Activated naive CD4-positive, alpha-beta T cell treated with anti-CD3 and anti-CD28 coated beads for 36 hours (primary cell): ENCODE measurements at places on chromosomes 11 and 22. TPM values are rescaled to one million over a fixed set of nuclear protein-coding genes. Genes with fewer than 3 reads are reported as not detected.
A peak's percentile ranks its signal among the peaks of the same experiment; 100 is the strongest.

GRCh38 chr11:10004526-10005113, 289.4 kb downstream of the SBF2 start:
- DNase-seq, result no peak

DNA sequence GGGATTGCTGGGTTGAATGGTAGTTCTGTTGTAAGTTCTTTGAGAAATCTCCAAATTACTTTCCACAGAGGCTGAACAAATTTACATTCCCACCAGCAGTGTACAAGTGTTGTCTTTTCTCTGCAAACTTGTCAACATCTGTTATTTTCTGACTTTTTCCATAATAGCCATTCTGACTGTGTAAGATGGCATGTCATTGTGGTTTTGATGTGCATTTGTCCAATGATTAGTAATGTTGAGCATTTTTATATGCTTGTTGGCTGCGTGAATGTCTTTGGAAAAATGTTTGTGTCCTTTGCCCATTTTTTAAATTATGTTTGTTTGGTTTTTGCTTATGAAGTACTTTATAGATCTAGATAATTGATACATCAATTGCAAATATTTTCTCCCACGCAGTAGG, 1025.0 kb downstream of the JRKL start:
- DNase-seq, result no peak

- DNase-seq, result no peak
Measured at GRCh38 chr11:134861490-134862104, 449.6 kb upstream of the B3GAT1 start.

GRCh38 chr11:124896821-124897391, 759 bp downstream of the ROBO4 start:
- DNase-seq, result no peak

DNA sequence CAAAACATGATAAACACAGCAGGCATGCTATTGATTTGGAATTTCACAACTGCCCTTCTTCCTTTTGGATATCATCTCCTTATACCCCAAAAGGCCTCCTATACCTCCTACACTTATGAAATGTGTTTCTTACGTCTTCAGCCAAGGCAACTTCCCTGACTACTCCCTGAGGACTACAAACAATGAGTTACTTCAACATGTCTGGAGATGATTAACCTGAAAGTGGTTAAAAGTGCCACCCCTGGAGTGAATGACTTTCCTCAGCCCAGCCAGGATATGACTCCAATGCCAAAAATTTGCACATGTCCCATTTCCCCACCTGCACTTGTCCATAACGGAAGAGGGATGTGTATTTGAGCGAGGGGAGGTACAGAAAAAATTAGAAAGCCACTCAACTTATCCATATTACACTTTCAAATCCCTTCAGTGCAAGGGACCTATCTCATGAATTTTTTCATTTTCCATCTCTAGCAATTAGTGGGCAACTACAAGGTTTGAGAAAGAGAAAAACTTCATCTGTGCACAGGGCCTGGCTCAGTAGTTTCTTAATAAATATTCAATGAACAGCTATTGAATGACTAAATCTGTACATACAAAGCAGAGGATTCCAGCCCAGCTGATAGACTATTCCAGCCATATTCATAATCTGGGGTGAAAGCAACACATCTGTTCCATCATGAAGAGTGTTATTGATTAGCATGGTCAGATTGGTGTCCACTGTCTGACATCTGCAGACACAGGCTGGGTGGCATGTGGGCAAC, 36.8 kb downstream of the KIRREL3 start:
- no peak for DNase-seq

DNA sequence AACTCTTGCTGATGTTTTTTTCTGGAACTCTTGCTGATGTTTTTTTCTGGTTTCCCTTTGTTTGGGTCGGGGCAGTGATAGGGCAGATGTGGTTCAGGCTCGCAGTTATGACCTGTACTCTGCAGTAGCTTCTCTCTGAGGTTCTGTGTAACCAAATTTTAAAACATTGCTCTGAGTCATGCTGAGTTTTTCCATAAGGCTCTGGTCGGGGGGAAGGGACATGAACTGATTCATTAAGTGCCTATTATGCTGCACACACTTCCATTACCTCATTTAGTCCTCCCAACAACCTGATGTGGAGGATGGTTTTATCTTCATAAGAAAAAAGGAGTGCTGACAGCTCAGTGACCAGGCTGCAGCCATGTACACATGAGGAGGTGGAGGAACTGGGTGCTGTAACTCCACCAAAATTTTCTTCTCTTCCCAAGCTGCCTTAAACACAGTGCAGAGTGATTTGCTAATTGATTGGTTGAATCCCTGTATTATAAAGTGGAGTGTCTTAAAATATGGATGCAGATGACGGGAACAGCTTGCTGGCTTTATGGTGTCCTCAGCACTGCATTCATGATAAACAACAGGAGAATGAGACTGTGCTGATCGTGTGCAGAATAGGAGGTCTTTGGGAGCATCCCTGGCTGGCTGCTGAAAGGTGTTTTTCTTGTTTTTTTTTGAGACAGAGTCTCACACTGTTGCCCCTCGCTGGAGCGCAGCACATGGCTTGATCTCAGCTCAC, 19.1 kb downstream of the TNRC6B start:
- peak; percentile 80 for DNase-seq

DNA sequence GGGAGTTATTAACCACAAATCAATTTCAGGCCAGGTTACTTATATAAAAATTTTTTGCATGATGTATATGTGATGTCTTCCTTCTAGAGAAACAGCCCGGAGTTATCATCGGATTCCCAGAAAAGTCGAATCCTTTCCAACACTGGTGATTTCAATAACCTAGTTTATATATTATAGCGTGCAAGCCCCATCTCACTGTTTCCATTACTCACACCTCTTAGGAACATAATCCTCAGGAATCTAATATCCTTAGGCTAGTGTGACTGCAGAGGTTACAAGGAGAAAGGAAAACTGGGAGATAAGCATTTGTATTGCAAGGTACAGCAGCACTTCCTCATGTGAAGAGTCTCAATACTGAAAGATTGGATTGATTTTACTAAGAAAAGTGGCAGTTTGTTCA, 20.3 kb downstream of the ARHGAP20 start:
- no peak for DNase-seq

DNA sequence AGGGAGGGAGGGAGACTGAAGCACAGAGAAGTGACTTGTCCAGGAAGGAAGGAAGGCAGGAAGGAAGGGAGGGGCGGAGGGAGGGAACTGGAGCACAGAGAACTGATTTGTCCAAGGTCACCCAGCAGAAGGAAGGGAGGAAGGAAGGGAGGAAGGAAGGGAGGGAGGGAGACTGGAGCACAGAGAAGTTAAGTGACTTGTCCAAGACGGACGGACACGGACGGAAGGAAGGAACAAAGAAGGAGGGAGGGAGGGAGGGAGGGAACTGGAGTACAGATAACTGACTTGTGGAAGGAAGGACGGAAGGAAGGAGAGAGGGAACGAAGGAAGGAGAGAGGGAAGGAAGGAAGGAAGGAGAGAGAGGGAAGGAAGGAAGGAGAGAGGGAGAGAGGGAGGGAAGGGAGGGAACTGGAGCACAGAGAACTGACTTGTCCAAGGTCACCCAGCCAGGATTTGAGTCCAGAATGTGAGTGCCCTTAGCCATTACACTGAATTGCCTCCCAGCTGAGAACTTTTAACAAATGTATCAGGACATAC, 1.5 kb downstream of the SLC35F2 start:
- DNase-seq, result no peak

DNA sequence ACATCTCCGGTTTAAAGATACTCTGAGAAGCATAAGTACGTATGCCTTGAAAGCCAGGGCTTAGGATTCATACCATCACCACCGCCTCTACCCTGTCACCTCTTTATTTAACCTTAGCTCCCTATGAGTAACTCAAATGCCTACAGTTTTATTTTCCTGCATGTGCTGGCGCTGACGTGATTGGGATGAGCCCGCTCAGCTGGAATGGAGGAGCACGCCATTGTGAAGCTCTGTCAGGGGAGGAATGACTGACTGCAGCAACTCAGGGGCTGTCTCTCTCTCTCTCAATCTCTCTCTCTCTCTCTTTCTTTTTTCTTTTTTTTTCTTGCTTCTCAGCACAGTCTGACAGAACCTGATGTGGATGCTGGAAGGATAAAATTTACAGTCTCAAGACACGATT, 12.4 kb downstream of the CAVIN3 start:
- DNase-seq, result no peak

DNA sequence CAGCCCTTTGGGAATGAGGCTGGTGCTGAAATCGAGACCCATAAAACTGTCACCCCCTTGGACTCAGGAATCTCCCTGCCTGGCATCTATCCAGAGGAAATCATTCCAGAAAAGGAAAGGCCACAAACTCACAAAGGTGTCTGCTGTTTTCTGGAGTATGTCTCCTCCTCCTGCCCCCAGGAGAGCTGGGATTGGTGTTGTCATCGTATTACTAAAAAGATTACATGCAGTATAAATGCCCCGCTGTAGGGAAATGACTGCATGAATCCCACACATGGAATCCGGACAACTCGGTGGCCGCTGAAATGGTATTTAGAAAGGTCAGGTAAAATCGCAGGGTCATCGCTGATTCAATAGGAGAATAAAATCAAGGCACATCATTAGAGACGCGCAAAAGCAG, 18.9 kb upstream of the RFPL3 start:
- DNase-seq, result no peak

DNA sequence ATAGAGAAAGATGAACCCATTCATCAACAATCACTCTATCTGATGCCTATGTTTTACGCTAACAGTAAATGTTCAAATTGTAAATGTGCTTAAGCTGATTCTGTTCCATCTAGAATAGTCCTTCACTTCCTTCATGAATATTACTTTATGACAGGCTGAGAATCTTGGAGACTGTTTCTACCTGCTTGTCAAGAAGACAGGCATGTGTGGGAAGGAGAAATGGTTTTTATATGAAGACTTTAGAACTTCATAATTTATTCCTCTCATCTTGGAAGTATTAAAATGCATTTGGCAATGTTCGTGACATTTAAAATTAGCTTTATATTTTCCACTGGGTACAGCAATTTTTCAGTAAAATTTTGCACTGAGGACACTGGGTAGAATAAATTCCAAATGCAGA, 41.0 kb downstream of the ELMOD1 start:
- DNase-seq, result no peak

The ANO9 gene
- 28.9 TPM for total RNA-seq

The ARHGAP20 gene
- 0.19 TPM for total RNA-seq

The TEAD1 gene
- 1.2 TPM for total RNA-seq
